IPS DF 6.9 (cell line): ENCODE measurements at places on chromosomes 7 and 10.
A peak's percentile ranks its signal among the peaks of the same experiment; 100 is the strongest.

DNA sequence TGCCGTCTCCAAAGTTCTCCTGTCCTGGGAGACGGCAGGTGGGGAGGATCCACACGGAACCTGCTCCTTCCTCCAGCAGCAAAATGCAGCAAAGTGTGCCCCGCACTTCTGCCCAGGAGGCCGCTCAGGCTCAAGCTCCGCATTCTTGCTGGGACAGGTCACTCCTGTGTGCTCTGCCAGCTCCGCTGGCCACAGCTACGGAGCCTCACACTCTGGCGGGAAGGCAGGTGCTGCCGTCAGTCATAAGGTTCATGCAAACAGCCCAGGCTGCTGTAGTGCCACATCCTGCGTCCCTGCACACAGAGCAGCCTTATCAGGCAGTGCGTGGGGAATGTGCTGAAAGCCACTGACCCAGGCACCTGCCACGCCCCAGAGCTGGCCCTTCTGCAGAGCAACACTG, 22.4 kb downstream of the ADGRA1 start:
- no peak for DNase-seq

GRCh38 chr10:107585630-107586029, 421.1 kb upstream of the SORCS1 start:
- DNase-seq = no peak

DNA sequence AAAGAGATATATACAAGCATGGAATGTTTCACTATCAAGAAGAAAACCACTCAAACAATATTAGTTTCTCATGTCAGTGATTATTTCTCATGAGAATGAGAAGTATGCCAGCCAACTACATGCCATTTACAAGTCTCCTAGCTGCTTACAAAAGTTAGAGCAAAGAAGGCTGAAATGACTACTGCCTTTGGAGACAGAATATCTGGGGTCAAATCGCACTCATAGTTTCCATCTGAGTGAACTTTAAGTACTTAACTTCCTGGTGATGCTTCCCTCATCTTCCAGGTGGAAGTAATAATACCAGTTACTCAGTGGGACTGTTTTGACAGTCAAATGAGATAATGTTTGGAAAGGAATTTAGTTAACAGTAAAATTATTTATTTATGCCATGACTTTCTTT, 42.0 kb upstream of the RHOBTB1 start:
- no peak for DNase-seq

DNA sequence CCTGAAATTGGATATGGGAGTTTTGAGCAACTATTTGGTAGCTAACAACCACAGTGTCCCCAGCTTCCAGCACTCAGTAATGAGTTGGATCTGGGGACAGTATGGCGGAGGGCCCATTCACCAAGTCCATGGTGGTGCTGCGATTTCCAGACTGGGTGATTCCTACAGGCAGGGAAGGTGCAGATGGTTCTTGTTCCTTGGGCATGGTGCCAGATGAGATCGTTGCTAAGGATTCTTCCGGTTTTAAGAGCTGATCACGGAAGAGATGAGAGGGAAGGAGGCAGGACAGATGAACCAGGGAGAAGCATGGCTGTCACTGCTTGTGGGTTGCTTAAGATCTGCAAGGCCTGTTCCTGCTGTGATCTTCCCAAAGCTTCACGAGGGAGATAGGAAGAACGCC, 380.3 kb downstream of the TCERG1L start:
- DNase-seq = no peak

GRCh38 chr10:86535132-86535882, 13.7 kb upstream of the WAPL start:
- DNase-seq = no peak

GRCh38 chr10:13956826-13957225, 370.1 kb downstream of the PRPF18 start:
- DNase-seq = no peak

DNA sequence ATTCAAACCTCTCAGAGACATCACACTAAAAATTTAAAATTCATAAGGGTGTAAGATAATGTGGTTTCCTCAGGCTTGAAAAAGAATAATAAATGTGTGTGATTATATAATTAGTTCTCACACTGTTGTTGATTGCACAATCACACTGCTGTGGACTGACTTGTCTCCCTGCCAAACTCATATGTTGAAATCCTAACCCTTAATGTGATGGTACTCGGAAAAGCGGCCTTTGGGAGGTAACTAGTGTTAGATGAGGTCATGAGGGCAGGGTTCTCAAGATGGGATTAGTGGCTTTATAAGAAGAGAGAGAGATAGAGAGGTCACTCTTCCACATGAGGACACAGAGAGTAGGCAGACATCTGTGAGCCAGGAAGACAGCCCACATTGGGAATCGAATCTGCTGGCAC, 128.5 kb upstream of the COL1A2 start:
- DNase-seq = no peak

- no peak for DNase-seq
Observed at GRCh38 chr10:8616166-8616565, 561.7 kb downstream of the GATA3 start.

- DNase-seq = no peak
Observed at GRCh38 chr10:86311190-86311589, 55.4 kb downstream of the GRID1 start.

DNA sequence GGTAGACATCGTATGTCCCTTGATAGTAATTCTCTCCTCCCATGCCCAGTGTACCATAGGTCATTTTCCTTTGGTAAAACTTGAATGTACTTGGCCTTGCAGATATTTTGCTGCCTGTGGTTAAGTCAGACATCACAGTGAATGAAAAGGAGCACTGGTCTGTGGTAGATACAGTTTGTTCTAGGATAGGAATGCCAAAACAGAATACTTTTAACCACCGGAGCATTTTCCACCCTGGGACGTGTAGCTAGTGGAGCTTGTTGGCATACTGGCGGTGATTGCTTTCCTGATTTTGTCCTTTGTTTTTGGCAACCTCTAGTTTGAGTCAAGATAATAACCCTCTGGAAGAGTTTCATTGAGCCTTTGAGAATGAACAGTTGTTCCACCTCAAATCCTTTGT, 92.0 kb upstream of the BMPER start:
- DNase-seq = no peak

GRCh38 chr10:102802920-102803534, 34.2 kb downstream of the CYP17A1 start:
- DNase-seq = peak; percentile 52

DNA sequence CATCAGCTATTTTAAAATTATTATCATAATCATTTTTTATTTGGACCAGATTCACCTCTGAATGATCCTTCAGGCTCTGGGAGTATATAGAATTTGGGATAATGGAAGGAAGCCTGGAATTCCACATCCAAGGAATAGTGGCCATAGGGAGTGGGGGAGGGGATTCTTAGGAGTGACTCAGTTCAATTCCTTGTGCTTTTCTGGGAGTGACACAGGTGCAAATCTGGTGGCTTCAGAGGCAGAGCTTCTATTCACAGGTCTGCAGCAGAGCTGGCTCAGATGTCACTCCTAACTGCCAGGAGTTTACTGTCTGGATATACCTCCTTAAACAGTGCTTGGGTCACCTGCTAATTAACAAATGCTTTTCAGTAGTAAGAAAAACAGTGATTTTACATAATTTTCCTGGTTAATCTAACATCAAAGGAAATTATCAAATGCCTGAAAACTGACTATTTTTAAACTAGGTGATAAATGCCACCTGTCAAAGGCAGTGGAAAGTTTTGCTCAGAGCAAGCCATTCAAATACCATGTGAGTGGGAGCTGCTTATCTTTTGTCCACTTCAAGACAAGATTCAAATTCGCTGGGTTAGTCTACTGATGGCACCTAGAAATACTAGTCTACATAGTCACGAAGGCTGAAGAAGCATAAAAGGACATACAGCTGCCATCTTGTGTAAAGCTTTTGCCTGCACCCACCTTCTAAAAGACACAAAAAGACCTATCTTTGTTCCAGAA, 106.7 kb upstream of the LAMB4 start:
- no peak for DNase-seq

DNA sequence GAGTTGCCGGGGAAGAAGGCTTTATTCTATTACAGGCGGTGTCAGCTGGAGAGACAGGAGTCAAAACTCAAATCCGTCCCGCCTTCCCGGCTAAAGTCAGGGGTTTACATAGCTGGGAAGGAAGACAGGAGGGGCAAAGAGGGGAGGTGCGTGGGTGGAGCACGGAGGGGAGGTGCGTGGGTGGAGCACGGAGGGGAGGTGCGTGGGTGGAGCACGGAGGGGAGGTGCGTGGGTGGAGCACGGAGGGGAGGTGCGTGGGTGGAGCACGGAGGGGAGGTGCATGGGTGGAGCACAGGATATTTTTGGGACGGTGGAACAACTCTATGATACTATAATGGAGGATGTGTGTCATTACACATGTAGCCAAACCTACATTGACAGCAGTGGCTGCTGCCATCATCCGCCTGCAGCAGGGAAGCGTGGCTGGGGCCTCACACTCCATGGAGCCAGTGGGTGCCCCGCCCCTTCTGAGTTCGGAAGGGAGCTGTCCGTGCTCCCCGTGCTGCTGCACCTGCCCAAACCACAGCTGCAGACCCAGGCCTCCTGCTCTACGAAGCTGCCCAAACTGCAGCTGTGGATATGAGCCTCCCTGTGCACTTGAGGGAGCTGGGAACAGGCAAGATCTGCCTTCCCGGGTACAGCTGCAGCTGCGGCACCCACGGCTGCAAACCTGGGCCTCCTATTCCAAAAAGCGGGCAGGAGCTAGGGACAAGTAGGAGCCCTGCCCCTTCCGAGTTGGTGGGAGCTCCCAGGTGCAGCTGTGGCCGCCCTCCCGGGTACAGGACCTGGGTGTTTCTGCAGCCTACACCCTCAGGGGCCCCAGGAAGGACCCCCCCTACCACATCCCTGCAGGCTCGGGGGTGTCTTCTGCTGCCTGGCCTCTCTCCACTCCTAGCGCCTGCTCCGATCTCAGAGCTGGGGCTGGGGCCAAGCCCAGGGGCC, 119.4 kb downstream of the DYNC2I1 start:
- DNase-seq = no peak

DNA sequence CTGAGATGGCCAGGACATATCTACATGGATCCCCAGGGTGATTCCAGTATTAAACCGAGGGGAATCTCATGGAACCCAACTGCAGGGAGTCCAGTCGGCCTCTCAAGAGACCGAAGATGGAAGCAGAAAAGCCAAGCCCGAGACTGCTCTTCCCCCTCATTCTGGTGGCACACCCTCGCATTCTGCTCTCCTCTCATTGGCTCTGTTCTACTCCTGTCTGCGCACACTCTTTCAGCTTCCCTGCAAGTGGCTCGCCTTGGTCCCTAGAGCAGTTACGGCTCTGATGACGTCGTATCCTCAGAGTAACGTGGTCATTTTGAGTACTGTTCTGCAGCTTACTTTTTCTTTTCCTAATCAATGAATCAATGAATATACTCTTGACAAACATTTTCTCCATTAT, 72.6 kb upstream of the RHEB start:
- DNase-seq = no peak

GRCh38 chr10:28375399-28376354, 72.8 kb upstream of the MPP7 start:
- DNase-seq = no peak

DNA sequence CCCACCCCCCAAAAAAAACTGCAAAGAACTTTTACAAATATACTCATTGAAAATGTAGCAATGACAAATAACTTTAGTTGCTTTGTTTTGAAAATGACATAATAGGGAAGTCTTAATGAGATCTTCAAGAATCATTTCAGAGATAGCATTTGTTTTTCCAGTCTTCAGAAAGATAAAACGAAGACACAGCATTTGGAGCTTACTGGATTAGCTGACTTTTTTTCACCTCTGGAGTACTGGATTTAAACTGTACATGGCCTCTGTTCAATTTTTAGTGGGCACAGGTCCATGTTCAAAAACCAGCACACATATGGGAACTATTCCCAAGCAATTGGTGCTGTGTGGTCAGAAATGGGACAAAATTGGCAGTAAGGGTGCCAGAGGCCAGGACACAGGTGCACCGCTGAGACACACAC, 3.9 kb downstream of the RAB11FIP2 start:
- no peak for DNase-seq

DNA sequence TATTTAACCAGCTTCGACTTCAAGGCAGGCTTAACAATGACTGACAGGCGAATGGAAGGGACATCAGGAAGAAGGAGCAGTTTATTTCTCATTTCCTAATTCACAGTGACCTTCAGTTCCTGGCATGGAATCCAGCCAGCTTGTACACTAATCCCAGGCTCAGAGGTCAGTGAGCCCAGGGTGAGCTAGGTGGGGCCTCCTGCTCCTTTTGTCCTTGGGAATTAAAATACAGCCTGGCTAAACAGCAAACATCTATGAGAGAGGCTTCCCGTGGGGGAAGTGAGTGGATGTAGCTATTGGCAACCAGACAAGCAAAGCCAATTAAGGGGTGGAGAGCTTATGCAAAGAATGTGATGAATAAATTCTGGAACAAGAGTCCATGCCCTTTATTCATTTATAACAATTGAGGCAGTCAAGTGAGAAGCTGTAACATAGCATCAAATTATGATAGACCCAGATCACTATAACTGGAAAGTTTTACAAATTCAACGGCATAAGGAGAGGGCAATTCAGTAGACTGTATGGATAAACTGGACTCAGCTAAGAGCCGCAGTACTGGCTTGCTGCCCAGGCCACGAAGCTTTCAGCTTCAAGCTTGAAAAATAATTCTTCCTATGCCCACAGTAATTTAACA, 57.1 kb downstream of the STK17A start:
- no peak for DNase-seq

- DNase-seq = no peak
Observed at GRCh38 chr10:11175823-11176243, 158.2 kb downstream of the CELF2 start.

GRCh38 chr7:38748056-38748610, 117.0 kb upstream of the AMPH start:
- no peak for DNase-seq

DNA sequence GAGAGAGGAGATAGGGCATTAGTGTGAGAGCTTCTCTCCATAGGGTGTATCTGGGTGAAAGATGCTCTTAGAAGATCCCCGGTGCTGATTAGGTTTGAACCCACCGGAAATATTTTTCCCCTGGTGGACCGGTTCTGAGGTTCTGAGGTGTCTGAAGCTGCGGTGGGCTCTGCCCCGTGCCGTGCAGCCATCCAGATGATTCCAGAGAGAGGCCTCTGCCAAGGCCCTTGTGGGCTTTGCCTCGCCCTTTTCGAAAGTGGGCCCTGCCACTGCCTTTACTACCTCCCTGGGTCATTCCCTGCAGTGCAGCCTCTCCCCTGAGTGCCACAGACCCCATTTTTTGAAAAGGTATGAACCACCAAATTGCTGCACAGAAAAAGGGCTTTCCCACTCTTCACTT, 2.8 kb downstream of the GIMAP8 start:
- no peak for DNase-seq

GRCh38 chr7:66682350-66683093, 53.8 kb downstream of the KCTD7 start:
- no peak for DNase-seq

- DNase-seq = peak; percentile 43
Observed at GRCh38 chr7:35624299-35625186, 70.4 kb downstream of the HERPUD2 start.

GRCh38 chr10:13272164-13272571, 27.7 kb downstream of the PHYH start:
- no peak for DNase-seq
